Activated CD8-positive, alpha-beta T cell treated with anti-CD3 and anti-CD28 coated beads, Interleukin-2, amount 10 ng/mL, durations not matched to agents 7 days and 5 days (primary cell): ENCODE measurements at places on chromosomes 7 and 10. TPM values are rescaled to one million over a fixed set of nuclear protein-coding genes. Genes with fewer than 3 reads are reported as not detected.

DNA sequence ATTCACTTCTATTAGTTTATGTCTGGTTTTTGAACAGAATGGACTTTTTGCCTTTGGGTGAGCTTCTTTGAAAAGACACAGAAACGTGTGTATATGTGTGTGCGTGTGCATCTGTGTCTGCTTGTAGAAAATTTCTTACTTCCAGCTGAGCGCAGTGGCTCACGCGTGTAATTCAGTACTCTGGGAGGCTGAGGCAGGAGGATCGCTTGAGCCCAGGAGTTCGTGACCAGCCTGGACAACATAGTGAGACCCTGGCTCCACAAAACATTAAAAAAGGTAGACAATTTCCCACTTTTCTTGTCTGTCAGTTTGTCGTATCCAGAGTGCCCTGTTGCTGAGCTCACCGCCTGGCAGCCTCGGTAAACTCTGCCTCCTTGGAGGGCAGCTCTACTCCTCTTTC is 25.4 kb downstream of the PPP2R2D start:
- H3K4me3 ChIP-seq, result no peak overlapping the region
- H3K36me3 ChIP-seq, result peaks cover 39% of the 10 kb centered on the region
- no peak overlapping the region for H3K27ac ChIP-seq
- H3K4me1 ChIP-seq, result peaks cover 54% of the 10 kb centered on the region
- no peak for DNase-seq
- H3K27me3 ChIP-seq, result no peaks in the 10 kb centered on the region

DNA sequence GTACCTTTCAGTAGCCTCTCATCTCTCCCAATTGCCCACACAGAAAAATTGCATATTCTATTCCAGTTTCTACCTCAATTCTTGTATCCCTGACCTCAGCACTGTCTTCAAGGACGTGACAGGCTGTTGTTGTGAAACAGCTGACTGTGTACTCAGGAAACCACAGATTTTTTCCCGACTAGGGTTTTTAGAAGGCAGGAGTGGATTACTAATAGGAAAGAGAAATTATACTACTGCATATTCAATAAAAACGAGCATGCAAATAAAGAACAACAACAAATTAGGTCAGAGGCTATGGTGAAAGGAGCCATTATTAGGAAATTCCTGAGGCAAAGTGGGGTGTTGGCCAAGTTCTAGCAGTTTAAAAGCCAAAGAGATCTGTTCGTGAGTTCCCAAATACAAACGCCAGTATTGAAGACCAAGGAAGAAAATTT is 93.4 kb downstream of the DOCK4 start:
- no peak for DNase-seq
- peaks cover 5% of the 10 kb centered on the region for H3K27me3 ChIP-seq
- H3K4me3 ChIP-seq, result no peak overlapping the region
- no peak overlapping the region for H3K27ac ChIP-seq
- no peaks in the 10 kb centered on the region for H3K36me3 ChIP-seq
- no peaks in the 10 kb centered on the region for H3K4me1 ChIP-seq

DNA sequence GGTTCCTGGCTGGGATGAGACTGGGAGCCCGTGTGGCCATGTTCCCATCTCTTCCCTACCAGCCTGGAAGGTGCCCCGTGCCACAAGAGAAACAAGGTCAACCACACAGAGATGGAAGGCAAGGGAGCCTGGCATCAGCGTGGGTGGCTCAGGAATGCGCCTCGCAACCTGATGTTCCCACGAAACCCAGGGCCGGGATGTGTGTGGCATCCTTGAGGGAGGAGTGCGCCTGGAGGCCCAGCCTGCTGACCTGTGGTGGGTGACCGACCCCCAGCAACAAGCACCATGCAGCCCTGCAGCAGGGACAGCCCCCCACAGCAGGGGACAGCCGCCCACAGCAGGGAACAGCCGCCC is 267.2 kb downstream of the ELFN1 start:
- no peaks in the 10 kb centered on the region for H3K27me3 ChIP-seq
- H3K36me3 ChIP-seq, result peaks cover 50% of the 10 kb centered on the region
- H3K4me1 ChIP-seq, result peaks cover 44% of the 10 kb centered on the region
- no peak overlapping the region for H3K4me3 ChIP-seq
- H3K27ac ChIP-seq, result no peak overlapping the region

- H3K27ac ChIP-seq, result no peak overlapping the region
- DNase-seq, result no peak
- H3K36me3 ChIP-seq, result peaks cover 5% of the 10 kb centered on the region
- peaks cover 5% of the 10 kb centered on the region for H3K27me3 ChIP-seq
- peaks cover 55% of the 10 kb centered on the region for H3K4me1 ChIP-seq
Measured at GRCh38 chr7:1944619-1945210, 274.6 kb downstream of the ELFN1 start.

Gene CCDC3
- total RNA-seq, result not detected
